ENCODE measurements at places on chromosomes 4 and X.

- no peak for DNase-seq
Observed at GRCh38 chr4:32037399-32037798, 1317.2 kb downstream of the PCDH7 start.

DNA sequence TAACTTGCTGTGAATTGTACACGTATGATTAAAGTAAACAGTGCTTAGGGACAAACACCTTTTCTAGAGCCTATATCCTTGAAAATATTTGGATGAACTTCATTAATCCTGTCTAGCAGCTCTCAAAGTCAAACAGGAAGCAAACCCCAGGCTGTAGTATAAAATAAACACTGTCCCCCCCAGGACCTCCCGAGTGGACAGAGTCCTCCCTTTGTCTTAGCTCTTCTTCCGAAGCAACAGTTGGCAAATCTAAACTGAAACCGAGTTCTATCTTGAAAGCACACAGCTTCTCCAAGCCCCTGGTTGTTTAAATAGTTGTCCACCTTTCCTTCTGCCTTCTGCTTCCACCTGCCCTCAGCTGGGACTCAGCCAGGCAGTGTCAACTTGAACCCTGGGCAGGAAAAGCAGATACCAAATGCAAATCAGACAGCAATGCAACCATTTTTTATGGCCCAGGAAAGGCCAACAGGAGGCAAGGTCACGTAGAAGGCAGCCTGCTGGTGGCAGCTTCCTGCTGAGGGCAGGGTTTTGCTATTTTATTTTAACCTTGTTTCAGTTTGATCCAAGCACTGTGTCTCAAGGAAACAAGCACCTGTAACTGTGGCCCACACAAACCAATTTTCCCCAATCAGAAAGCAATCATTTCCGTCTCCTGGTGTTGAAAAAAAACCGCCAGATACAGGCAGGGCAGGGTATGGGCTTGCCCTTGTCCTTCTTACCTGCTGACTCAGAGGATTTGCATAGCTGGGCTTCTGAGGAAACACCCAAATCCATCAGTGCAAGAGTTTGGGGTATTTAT, 110.3 kb upstream of the KIT start:
- no peak for DNase-seq

DNA sequence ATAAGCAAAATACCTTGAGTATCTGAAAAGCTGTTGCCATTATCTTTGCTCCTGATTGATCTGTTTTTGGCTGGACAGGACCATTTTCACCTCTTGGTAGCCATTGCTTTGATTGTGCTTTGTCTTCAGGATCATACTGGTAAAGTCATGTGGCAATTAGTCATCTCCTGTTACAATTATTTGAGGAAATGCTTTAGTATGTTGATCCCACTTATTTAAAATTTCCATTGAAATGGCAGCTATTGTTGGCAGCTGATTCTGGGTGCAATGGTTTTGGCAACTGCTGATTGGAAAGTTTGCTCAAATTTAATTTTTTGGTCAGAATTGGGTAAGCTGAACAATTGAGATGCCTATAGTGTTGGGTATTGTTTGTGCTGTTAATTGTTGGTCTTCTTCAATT, 238.3 kb upstream of the TLL1 start:
- DNase-seq: no peak

DNA sequence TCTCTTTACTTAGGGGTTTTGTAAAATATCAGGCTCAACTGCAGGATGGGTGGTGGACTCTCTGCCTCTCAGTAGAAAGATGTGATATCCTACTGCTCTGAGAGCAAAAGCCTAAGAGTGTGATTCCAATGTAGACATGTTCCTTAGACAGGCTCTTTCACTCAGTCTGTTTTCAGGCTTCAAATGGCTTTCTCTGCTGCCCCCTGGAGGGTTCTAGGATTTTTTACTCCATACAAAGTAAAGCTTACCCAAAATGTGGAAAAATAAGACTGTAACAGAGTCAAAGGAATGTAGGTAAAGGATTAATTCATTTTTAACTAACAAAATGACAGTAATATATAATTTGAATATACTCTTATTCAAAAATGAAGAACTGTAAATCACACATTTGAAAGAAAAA, 32.1 kb downstream of the ZGRF1 start:
- peak; percentile 20 for DNase-seq

- no peak for DNase-seq
Observed at GRCh38 chr4:184688447-184688846, 38.9 kb downstream of the PRIMPOL start.

GRCh38 chrX:129726307-129727111, 12.3 kb upstream of the XPNPEP2 start:
- DNase-seq: peak; percentile 25

DNA sequence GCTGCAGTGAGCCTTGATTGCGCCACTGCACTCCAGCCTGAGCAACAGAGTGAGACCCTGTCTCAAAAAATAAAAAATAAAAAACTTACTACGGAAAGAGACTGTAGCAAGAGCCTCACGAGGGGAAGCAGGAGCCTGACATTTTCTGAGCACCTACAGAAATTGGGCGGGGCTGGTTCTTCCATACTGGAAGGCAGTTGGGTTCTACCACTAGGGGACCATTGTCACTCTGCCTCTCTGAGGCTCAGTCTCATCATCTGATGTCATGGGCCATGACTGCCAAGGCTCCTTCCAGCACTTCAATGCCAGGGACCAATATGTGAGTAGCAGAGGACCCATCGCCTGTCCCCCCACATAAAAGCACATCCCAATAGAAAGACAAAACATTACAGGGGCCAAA, 8.2 kb downstream of the SH3KBP1 start:
- DNase-seq: no peak

GRCh38 chr4:90299373-90299772, 172.2 kb downstream of the CCSER1 start:
- DNase-seq: no peak

DNA sequence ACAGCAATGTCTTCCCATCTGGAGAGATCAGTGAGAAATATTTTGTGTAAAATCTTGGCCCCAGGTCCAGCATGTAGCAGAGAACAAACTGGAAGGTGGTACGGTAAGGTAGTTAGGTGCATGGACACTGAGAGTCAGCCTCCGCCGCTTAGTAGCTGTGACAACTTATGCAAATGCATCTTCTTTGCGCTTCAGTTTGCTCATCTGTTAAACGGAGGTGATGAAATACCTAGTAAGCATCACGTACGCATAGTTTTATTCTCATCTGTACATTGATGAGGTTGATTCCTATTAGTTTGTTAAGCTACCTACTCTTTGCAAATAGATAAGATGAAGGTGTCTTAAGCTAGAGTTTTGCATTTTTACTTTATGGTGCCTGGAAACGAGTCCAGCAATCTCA, 80.0 kb upstream of the MSX1 start:
- DNase-seq: no peak

DNA sequence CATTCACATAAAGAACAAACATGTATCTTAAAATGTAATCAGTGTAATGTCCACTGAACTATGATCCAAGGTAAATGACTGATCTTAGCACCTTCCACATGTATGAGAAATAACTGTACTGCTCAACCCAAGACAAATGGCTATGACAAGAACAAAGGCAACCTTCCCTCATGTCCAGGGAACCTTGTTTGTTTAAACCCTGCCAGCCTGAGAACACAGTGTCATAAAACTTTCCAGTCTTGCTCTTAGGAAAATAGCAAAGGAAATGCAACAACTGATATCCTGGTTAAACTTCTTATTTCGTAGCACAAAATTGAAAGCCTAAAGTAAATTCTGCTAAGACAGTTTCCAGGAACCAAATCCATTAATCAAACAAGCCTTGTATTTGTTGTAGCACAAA, 494.3 kb downstream of the IL15 start:
- DNase-seq: no peak

GRCh38 chrX:123184219-123184865, at the start of gene GRIA3:
GRIA3 (plus strand) TSS chrX:123184278; CDS start chrX:123184536, 258 bp downstream.
- no peak for DNase-seq

GRCh38 chrX:20007962-20008622, 17.2 kb upstream of the BCLAF3 start:
- no peak for DNase-seq

DNA sequence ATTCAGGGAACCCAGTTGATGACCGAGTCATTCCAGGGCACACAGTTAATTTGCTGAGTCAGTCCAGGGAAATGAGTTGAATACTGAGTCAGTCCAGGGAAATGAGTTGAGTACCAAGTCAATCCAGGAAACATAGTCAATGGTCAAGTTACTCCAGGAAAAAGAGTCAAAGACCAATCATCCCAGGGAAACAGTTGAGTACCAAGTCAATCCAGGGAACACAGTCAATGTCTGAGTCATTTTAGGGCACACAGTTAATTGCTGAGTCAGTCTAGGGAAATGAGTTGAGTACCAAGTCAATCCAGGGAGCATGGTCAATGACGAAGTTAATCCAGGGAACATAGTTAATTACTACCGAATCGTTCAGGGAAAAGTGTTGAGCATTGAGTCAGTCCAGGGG, 754.4 kb downstream of the NLGN4X start:
- DNase-seq: no peak

GRCh38 chr4:168839758-168840391, 170.2 kb downstream of the CBR4 start:
- no peak for DNase-seq

DNA sequence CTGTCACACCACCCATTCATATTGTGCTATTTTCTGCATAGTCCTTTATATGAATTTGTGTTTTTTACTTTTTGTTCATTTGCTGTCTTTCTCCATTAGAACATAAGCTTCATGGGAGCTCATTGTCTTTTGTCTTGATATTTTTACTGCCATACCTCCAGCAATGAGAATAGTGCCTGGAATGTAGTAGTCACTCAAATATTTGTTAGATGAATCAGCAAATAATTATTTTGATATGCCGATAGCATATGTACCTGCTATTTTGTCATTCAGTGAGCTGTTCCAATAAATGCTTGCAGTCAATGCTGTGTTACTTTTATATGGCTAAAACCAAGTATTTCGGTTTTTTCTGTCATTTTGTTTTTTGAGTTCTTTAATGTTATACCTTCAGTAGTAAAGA, 43.5 kb upstream of the SLC25A31 start:
- DNase-seq: no peak

- no peak for DNase-seq
Observed at GRCh38 chr4:168560184-168561180, 63.6 kb downstream of the PALLD start.
